Muscle of arm (tissue), 14 donors: ENCODE measurements at places on chromosomes 5 and 9. TPM values are rescaled to one million over a fixed set of nuclear protein-coding genes. Genes with fewer than 3 reads are reported as not detected.

SPOCK1 gene
- polyA plus RNA-seq, result 8.9 TPM

SLC1A3 gene
- 17.8 TPM for polyA plus RNA-seq

GPX8 gene
- polyA plus RNA-seq, result 130 TPM

- no peak for DNase-seq
Observed at GRCh38 chr5:175394601-175395000, 49.4 kb downstream of the DRD1 start.

GRCh38 chr9:108057421-108058134 is 568.0 kb upstream of the KLF4 start:
- no peak for DNase-seq

GRCh38 chr5:145510769-145511168 is 324.4 kb downstream of the PRELID2 start:
- DNase-seq, result no peak

- no peak for DNase-seq
Observed at GRCh38 chr5:135877570-135878155, 18.0 kb downstream of the IL9 start.

DNA sequence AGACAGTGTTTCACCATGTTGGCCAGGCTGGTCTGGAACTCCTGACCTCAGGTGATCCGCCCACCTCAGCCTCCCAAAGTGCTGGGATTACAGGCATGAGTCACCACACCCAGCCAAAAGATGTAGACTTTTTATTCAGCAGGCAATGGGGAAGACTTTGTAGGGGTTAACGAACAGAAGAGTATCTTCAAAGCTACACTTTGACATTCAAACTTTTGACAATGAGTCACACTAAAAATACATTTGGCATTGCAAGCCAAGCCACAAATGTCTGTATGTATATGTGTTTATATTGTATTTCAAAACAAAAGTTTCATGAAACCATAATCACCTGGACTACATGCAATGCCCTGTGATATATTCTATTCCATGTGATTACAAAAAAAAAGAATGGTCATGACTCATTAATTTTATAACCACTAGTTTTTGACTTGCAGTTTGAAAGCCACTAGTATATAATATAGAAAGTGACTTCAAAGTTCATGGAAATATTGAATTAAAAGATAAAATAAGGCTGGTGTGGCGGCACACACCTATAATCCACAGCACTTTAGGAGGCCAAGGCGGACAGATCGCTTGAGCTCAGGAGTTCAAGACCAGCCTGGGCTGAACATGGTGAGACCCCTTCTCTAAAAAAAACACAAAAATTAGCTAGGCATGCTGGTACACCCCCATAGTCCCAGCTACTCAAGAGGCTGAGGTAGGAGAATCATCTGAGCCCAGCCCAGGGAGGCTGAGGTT is 8.3 kb downstream of the DIMT1 start:
- DNase-seq, result no peak

DNA sequence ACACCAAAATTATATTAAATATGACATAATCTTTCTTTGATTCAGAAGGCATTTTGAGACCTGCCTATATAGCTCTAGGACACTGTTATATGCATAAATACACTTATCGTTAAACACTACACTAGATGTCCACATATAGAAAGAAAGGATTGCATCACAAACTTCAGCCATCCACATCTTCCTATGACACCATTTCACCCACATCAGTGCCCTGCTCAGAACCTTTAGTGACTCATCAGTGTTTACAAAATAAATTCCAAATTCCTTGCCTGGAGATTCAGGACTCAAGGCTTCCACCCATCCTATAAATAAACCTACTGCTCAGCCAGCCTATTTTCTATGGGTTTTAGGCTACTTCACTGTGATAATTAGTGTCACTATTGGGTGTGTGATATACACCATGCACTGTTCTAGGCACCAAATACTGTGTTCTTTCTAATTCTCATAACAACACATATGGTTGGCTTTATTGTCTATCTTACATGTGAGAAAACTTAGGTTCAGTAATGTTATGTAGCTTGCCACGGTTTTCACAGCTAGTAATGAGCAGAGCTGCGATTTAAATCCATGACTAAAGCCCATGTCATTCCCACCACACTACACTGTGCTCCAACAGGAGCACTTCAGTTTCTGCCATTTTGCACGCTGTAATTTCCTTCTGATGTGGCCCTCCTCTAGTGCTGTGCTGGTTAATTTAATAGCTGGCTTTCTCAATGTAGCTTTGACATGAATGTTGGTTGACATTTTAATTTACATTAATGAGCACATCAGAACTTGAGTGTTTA is 103.3 kb downstream of the SREK1 start:
- no peak for DNase-seq
